A549 (cell line): ENCODE measurements at places on chromosomes 3 and 15. TPM values are rescaled to one million over a fixed set of nuclear protein-coding genes. Genes with fewer than 3 reads are reported as not detected.

The ACTRT3 gene
- 2.8 to 4.4 TPM (median 3.3 TPM) in 3 replicates for polyA plus RNA-seq

The SH2D7 gene
- not detected in 3 replicates for polyA plus RNA-seq

The OSBPL10 gene
- 8.8 to 9.7 TPM (median 9.2 TPM) in 3 replicates for polyA plus RNA-seq

The TLR9 gene
- polyA plus RNA-seq, result not detected in 3 replicates

The HIGD2B gene
- not detected in 3 replicates for polyA plus RNA-seq
